ENCODE measurements at places on chromosomes 3 and 15.

DNA sequence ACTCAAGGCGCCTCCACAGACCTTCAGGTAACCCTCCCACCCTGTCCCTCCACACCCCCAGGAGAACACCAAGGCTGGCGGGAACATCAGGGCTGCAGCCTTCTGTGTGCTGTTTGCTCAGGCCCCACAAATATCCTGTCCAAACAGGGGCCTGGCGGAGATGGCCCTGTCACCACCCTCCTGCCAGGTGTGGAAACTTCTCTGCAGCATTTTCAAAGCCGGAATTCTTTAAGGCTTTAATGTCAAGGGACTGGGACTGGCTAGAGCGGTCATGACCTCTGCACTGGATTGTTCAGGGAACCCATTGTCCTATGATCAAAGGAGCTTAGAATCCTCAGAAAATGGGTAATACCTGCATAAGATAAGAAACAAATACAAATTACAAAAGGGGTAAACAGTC is 46.6 kb downstream of the FBLN2 start:
- no peak for DNase-seq

- DNase-seq: no peak
Observed at GRCh38 chr3:125460233-125460632, 59.8 kb downstream of the SNX4 start.

DNA sequence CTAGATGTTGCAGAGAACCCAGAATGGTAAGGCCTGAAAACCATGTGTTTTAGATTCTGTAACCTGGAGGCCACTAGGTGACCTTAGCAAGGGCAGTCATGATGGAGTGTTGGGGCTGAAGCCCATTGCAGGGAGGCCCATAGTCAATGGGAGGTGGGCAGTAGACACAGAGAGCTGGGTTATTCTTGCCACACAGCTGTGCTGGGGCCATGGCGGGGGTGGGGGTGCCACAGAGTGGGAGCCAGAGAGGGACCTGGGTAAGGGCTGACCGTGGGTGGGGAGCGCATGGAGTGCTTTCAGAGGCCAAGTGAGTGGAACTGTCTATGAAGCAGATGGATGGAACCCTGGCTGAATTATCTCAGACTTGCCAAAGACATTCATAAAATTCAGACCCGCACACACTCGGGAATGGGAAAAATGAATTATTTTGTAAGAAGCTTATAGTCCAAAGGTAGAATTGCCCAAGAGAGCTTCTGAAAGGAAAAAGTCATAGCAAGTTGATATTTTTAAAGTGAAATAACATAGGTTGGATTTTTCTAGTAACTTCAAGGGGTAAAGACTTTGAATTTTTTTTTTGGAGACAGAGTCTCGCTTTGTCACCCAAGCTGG is 53.9 kb downstream of the SMAD3 start:
- no peak for DNase-seq

DNA sequence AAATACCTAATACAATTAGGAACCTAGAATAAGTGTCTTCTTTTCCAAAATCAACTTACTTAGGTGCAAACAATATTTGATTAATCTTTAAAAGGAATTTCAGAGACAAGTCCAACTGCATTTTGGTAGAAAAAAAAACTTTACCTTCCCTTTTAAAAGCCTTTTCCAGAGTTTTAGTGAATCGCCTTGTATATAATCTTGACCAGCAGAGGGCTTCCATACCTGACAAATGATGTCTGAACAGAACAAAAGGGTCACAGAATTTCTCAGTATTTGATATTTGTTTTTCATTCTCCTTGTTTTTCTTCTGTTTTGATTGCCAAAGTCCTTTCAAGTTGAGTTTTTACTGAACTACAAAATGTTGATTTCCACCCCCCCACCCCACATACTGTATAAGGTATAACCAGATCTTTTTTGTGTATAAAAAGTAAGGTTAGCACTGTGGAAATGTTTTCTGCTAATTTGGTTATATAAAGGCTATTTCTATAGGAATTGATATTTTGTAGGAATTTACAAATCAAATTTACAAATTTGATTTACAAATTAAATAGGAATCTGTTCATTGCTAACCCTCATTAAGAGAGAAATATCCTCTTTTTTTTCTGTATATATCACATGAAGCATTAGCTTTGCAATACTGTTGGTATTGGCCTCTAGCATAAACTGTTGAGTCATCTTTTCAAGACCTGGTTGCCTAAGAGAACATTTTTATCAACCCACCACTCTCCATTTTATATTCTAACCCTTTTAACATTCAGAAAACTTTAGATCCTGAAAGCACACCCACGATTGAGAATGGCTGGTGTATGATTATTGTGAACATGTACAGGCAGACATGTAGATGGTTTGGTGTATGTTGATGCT is 464.1 kb upstream of the RARB start:
- DNase-seq: no peak

- no peak for DNase-seq
Observed at GRCh38 chr3:61627768-61628185, 66.4 kb downstream of the PTPRG start.

- DNase-seq: no peak
Observed at GRCh38 chr3:36763850-36764703, at the start of gene DCLK3. TSS of gene DCLK3 (minus strand) at chr3:36764553. CDS start at chr3:36764263, 290 bp downstream.

GRCh38 chr3:143571548-143571947 is 276.7 kb downstream of the SLC9A9 start:
- no peak for DNase-seq

DNA sequence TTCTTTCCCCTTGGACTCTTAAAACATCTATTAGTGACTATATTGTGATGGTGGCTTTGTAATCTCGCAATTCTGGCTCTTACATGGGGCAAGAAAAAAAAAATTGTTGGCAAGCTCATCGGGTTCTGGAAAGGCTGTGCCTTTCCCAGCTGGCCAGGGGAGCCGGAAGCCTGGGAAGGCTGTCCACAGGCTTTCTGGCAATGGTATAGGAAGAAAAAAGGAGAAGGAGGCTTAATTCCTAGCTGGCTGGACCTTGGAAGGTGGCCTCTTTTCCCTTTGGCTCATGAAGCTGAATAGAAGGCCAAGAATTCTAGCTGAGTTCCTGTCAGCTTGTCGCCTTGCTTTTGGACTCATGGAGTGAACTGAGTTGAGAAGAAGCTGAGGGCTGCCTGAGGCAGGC is 243.5 kb upstream of the SEMA6D start:
- DNase-seq: no peak

DNA sequence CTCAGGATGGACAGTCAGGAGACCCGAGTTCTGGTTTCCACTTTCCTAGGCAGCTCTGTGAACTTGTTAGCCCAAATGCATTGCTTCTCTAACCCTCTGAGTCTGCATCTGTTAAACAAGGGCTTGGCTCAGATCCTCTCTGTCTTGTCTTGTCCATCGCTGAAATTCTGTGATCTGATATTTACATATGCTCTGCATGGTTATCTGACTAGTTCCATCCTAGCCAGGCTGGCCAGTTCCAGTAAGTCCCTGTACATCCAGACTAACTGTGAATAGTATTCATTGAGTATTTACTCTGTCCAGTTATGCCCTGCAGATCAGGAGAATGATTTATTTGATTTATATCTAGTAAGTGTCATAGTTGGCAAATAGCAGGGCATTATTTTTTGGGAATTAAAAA is 27.0 kb upstream of the SV2B start:
- DNase-seq: no peak

DNA sequence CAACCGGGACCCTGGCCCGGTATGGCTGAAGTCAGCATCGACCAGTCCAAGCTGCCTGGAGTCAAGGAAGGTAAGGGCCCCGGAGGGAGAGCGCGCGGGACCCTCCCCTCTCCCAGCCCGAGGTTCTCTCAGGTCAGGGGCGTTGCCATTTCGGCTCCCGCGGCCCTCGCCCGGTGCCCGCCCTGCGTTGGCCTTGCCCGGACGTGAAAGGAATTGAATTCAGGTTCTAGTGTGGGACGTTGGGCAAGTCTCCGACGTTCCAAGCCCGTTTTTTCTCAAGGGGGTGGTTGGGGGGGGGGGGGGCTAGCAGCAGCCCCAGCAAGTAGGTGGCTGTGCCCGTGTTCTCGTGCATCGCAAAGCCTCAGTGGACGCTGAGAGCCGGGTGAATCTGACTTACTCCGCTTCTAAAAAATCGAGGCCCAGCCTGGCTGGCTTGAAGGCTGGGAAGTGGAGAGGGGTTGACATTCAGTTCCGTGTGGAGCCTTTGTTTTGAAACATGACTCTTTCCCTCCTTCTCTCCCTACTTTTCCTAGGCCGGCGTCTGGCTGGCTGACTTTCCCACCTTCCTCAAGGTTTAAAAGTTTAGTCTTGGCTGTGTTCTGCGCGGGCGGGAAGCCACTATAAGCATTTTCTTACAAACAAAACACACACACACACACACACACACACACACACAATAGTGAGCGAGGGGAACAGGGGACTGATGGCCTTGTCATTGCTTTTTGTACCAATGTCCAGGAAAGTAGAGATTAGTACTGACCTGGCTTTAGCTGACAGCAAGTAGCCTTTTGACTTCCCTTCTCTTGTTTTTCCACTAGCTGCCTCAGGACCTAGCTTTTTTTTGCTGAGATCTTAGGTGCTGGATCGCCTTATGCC is at the start of gene UTS2B:
Gene UTS2B, minus strand, starts transcription at position 873 of the 876 bp plus-strand sequence. CDS start 48,337 bp downstream, outside the sequence.
- no peak for DNase-seq

GRCh38 chr3:128931046-128931445 is 51.6 kb downstream of the ACAD9 start:
- DNase-seq: no peak

DNA sequence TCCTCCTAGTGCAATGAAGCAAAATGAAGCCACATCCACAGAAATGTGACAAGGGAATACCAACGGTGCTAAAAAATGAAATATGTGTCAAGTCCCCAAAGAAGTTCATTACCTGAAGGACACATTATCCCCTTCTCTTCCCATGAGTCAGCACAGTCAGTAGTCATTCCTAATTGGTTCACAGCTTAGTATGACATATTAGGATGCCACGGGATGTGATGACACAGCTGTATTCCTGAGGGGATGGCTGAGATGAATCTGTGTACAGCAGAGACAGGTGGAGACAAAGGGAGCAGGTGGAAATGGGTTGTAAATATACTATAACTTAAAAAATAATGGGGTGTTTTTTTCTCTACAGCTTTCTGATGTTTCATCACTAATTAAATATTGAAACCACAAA is 273.4 kb downstream of the ARRDC4 start:
- no peak for DNase-seq

GRCh38 chr3:45381168-45381852 is 7.1 kb upstream of the LARS2 start:
- no peak for DNase-seq

DNA sequence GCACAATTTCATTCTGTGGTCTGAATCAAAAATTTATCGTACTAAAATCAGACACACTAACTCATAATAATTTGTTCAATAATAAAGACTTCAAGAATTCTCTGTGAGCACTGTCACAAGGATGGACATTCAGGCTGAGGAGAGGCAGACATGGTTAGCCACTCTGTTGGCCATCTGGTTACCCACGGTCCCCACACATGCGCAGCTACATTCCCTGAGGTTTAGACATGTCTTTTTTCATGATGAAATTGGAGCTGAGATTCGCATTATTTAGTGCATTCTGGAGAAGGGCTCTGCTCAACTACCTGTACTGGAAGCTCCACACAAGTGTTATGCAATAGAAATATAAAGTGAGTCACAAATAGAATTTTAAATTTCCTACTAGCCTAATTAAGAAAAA is 156.9 kb downstream of the SUCNR1 start:
- DNase-seq: no peak

GRCh38 chr3:139468399-139468798 is 7.9 kb downstream of the RBP2 start:
- DNase-seq: no peak

GRCh38 chr3:194682189-194682693 is 3.4 kb upstream of the FAM43A start:
- DNase-seq: no peak

- DNase-seq: no peak
Observed at GRCh38 chr15:68775671-68776476, 44.8 kb downstream of the ANP32A start.

- no peak for DNase-seq
Observed at GRCh38 chr3:17028363-17028762, 143.6 kb downstream of the PLCL2 start.

- no peak for DNase-seq
Observed at GRCh38 chr15:52184721-52185120, 6.5 kb downstream of the GNB5 start.

DNA sequence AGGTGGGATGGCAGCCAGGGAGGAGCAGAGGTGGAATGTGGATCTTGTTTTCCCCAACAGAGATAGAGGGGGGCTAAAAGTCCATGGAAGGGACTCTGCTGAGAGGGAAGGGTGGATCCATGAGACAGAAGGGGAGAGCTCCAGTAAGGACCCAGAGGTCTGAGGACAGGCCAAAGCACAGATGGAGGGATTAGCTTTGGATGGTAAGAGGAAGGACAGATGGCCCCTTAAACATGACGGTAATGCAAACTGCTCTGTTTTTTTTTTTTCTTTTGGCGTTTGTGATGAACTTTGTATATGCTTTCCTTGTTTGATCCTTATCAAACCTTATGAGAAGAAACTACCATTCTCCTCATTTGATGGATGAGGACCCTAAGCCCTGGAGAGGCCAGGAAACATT is 96.2 kb downstream of the IGF1R start:
- DNase-seq: no peak

GRCh38 chr15:85858586-85859375 is 64.1 kb upstream of the KLHL25 start:
- peak; percentile 35 for DNase-seq

DNA sequence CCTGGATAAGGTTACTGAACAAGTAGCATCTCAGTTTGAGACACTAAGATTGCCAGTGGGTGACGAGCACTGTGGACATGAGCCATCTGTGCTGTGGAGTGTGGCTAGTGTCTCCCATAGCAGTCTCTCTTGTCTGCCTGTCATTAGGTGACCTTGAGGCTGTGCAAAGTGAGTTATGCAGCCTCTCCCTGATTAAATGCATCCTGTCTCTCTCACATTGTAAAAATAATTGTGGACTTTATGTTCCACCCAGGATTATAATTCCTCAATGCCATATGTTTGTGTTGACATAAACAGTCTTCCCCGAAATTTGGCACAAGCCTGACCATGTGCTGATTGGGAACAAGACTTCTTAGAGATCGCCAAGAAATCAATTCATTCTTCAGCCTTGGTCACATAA is 168.9 kb downstream of the MYRIP start:
- DNase-seq: no peak

DNA sequence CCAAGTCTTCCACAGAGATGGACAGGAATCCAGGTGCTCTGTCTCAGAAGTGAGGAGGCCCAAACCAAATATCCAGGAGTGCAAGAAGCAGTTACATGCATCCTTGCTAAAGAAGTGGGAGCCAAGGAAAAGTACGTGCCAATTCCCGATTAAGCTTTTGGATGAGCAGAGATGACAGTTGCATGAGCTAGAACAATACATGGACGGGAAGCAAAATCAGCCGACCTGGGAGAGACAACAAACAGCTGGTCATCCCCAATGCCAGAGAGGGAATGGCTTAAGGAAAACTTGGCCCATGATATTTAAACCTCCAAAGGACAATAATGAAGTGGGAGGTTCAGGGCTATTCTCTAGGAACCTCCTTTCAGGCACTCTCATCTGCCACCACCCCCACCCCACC is 86.0 kb upstream of the ABHD17C start:
- DNase-seq: no peak
